ENCODE measurements at places on chromosomes 6 and 20. TPM values are rescaled to one million over a fixed set of nuclear protein-coding genes. Genes with fewer than 3 reads are reported as not detected.

Gene SLC17A2
- total RNA-seq, result not detected

Gene C20orf141
- total RNA-seq, result not detected

Gene SLC22A7
- not detected for total RNA-seq

Gene PRR18
- 0.26 TPM for total RNA-seq

Gene MMP24
- total RNA-seq, result 1.3 TPM

Gene HLA-DRA
- 151 TPM for total RNA-seq

GRCh38 chr20:48336597-48336996 lies 491.2 kb downstream of the PREX1 start:
- DNase-seq, result no peak

GRCh38 chr6:46465294-46466165 lies 25.7 kb downstream of the RCAN2 start:
- no peak for DNase-seq
